ENCODE measurements at places on chromosomes 2 and 18.

DNA sequence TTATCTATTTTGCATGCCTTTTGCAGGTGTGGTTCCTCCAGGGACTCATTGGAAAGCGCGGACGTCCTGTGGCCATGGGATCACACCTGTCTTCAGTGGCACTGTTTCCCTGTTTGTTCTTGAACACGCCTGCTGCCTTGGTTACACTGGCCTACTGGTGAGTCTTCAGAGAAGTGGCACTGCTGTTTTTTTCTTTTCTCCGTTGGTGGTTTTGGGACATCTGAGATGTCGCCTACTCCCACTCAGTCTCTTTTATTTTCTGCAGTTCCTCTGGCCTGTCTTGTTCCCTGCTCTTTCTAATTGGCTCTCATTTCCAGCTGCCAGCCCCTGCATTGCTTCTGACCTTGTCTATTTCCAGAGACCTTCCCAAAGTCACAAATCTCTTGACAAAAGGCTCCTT lies 35.7 kb upstream of the POU3F3 start:
- no peak for DNase-seq

DNA sequence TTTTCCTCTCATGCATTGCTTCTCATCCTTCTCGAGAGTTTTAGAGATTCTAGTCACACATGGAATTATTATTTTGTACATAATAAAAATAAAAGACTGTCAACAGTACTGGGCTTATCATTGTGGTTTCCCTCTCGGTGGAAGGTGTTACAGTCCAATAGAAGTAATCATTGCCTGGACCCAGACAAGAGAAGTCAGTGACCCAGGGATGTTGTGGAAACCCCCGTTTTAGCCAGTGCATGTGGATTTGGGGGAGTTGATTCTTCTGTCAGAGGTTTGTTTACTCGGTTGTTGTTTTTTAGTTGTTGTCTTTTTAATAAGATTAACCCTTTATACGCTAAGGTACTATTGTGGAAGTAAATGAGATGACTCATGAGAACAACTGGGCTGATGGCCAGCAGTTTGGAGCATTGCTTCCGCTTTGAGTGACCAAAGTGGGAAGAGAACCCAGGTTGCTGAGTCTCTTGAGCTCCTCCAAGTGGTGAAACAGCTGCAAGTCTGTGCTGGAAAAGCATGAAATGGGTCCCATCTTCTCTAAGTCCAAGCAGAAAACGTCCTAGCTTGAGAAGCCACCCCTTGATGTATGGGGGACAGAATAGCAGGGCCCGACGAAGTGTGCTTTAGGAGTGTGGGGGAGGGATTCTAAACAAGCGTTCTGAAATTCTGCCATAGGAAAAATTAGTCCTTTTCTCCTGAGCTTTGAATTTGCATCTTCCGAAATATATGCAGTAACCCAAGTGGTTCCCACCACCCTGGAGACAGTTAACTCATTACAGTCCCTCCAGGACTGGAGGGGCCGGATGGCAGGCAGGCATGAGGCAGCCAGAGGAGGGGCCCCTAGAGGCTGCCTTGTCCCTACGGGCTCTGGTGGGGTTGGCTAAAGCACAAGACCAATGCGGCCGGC lies 61.8 kb upstream of the GPR45 start:
- DNase-seq: no peak

DNA sequence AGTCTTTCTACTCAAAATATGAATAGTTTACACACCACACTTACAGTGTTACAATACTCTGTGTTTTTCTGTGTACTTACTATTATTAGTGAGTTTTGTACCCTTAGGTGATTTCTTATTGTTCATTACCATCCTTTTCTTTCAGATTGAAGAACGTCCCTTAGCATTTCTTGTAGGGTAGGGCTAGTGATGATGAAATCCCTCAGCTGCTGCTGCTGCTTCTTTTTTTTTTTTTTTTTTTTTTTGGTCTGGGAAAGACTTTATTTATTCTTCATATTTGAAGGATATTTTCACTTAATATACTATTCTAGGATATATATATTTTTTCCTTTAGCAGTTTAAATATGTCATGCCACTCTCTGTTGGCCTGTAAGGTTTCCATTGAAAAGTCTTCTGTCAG lies 29.0 kb upstream of the SERPINB2 start:
- DNase-seq: no peak

DNA sequence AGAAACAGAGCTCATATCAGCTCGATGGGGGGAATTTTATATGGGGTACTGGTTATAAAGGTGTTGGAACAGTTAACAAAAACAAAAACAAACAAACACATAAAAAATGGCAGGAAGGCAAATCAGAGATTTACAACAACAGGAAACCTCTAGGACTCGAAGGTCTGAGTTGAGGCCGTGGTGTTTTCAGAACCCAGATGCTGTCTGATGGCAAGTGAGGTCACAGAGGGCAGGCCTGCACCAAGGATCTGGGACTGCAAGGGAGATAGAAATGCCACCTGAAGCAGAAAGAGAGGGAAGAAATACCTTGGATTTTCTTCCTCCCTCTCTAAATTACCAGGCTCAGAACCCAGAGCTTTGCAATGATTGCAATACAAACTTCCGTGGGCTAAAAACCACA lies 429.5 kb downstream of the ZNF521 start:
- DNase-seq: no peak

Data from CD4-positive, CD25-positive, alpha-beta regulatory T cell (primary cell).